ENCODE measurements at places on chromosomes 6 and 20.

GRCh38 chr6:72626126-72626525 lies 4.3 kb downstream of the KCNQ5 start:
- no peak for DNase-seq

GRCh38 chr6:90860822-90861601 lies 274.1 kb upstream of the MAP3K7 start:
- no peak for DNase-seq

DNA sequence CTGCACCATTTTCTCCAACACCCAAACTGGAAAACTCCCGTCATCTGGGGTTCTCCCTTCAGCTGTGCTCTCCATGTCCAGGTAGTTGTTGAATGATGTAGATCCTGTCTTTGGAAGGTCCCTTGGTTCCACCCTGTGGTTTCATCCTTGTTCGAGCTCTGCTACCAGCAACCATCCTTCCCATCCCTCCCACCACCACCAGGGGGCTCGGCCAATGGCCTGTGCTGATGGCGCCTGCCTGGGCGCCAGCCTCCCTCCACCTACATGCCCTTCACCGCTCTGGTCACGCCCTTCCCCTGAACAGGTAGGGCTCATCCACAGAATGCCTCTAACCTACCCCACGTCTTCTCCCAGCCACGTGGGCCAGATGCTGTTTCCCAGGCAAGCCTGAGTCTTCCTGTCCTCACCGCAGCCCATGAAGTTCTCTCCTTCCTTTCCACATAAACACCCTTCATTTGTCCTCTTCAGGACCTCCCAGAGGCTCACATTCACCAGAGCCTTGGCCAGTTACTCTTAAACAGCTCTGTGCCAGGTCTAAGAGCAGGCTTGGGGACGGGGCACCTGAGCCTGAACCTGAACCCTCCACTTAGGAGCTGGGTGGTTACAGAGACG lies 75.1 kb upstream of the DUSP22 start:
- DNase-seq = no peak

DNA sequence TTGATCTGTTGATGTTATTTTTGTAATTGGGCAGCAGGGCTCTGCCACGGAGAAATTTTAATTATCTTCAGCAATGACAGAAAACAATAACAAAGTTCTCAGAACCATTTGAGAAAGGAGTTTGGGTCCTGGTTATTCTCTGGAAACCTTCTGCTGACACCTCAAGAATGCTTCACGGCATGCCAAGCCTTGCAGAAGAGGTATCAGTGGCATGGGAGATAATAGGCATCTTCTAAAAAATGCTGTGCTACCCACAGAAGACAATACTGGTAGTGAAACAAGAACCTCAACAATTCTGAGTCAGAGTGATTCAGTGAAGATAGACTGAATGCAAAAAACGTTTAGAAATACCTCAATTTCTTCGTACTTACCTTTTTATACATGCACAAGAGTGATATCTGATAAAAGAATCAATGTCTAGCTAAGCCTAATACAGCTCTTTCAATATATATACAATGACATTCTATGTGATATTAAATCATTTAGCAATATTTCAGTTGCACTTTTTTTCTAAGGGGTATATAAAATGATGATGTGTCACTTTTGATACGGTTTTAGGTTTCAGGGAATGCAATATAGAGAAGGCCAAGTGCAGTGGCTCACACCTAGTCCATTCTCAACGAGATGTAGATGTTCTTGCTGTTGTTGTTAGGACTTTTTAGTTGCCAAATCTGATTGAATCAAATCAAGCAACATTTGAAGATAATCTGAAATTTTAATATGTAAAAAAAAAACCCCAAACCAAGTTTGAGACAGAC lies 110.4 kb upstream of the COL21A1 start:
- DNase-seq = peak; percentile 35

DNA sequence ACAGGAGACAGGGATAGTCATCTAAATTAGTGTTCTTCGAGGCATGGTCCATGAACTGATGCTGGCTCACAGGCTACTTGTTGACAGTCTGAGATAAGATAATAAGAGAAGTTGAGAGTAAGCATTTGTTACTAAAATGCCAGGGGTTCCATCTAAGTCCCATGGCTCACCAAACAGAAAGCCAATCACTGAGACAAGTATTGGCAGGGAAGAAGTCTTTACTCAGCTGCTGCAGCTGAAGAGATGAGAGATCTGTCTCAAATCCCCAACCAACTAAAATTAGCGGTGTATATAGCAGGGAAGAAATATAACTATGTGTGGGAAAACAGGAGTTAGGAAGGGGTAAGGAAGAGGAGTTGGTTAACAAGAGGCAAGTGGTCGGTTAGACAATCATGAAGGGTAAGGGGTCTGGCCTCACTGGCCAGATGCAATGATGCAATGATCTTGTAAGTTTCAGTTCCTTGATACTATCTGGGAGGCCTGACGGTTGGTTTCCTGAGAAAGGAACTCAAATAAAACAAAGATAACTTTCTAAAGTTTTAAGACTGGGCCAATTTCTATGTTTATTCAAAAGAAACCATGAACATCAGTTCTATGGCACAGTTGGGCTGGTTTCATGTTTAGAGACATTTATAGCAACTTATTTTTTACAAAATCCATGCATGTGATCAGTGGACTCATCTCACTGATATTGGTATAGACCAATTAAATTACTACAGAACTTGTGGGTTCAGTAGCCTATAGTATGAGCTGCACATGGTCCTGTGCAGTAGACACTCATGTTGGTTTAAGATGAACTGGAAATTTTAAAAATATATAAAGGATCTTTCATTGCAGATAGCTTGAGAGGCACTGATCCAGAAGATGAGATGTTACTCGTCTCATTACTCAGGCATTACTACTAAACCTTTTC lies 9.9 kb upstream of the HEBP2 start:
- no peak for DNase-seq

DNA sequence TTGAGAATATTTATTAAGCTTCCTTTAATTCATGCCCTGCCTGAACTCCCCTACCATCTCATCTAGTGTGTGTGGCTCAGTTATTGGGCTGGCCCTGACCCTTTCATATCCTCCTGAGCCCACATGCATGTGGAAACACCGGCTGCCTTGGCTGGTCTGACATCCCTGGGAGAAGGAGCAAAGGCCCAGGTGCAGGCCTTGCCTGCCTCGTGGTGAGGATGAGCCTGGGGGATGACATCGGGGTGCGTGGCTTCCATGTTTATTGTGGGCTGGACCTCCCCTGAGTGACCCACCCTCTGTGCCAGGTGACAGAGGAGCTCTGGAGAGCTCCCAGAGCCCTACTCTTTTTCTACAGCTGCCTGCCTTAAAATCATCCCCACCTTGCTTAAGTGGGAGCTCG lies 69.1 kb downstream of the FOXA2 start:
- no peak for DNase-seq

DNA sequence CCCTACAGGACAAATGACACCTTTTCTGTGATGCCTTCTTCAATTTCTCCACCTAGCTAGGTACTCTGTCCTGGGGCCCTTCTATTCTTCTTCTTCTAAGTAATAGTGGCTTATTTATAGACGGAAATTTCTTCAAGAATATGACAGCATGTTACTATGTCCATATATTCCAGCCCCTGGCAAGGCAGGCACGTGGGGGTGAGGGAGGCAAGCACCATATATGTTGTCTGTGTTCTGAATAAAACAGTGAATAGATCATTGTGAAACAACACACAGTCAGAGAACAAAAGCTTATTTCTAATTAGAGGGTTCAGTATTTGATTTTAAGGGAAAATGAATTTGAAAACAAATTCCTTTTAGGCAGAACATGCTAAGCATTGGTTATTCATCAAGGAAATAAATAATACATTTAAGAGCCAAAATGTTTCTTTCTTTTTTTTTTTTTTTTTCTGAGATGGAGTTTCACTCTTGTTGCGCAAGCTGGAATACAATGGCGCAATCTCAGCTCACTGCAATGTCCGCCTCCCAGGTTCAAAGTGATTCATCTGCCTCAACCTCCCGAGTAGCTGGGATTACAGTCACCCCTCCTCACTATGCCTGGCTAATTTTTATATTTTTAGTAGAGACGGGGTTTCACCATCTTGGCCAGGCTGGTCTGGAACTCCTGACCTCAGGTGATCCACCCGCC lies 6.2 kb downstream of the HEBP2 start:
- DNase-seq = peak; percentile 61

GRCh38 chr6:34543421-34543820 lies 12.7 kb downstream of the SPDEF start:
- peak; percentile 39 for DNase-seq

GRCh38 chr6:56940463-56940862 lies 14.4 kb upstream of the BEND6 start:
- no peak for DNase-seq

GRCh38 chr6:74113901-74114300 lies 417.9 kb downstream of the CD109 start:
- DNase-seq = peak; percentile 59

DNA sequence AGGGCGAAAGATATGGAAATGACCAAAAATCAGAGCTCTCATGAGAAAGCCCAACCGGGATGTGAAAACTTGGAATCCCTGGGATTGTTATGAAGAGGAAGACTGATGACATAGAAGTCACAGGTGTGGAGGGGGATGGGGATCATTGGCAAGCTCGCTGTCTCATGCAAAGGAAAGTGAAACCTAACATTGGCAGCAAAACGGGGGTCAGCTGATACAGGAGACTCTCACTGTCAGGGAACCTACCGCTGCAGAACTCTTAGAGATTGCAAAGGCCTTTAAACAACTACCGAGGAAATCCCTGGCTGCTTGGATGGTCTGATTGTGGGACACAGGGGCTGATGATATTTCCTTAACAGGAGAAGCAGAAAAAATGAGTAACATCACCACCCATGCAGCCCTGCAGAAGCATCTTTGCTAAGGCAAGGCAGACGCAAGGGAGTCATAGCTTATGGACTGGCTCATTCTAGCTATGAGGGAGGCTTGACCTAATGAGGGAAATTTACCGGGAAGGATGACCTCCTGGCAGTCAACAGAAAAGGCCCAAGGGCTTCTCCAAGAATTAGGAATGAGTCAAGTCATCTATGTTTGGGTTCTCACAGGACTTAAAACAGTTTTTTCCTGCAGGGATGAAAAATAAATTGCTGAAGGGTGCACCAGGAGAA lies 7.0 kb downstream of the MUC21 start:
- no peak for DNase-seq

- DNase-seq = peak; percentile 73
Measured at GRCh38 chr6:100461278-100461916, 3.3 kb downstream of the SIM1 start.
